ENCODE measurements at places on chromosomes 7 and 10. TPM values are rescaled to one million over a fixed set of nuclear protein-coding genes. Genes with fewer than 3 reads are reported as not detected.

Gene PGAM2
- total RNA-seq = 1.4 TPM

Gene OR2A42
- total RNA-seq = not detected

Gene SPDYE8
- not detected for total RNA-seq

Gene ANXA7
- 59.9 TPM for total RNA-seq

Gene FAM25G
- not detected for total RNA-seq

Gene GCK
- total RNA-seq = 4.9 TPM

Gene DOCK4
- 26.9 TPM for total RNA-seq

Gene GPNMB
- 0.52 TPM for total RNA-seq

Gene BRAF
- total RNA-seq = 32.6 TPM

Gene ADAM8
- total RNA-seq = 4.4 TPM

Gene OR6V1
- total RNA-seq = not detected

Gene CFAP46
- 4.8 TPM for total RNA-seq

Gene EBLN1
- not detected for total RNA-seq
